Neural crest cell (in vitro differentiated cells): ENCODE measurements at places on chromosomes 4 and X.

DNA sequence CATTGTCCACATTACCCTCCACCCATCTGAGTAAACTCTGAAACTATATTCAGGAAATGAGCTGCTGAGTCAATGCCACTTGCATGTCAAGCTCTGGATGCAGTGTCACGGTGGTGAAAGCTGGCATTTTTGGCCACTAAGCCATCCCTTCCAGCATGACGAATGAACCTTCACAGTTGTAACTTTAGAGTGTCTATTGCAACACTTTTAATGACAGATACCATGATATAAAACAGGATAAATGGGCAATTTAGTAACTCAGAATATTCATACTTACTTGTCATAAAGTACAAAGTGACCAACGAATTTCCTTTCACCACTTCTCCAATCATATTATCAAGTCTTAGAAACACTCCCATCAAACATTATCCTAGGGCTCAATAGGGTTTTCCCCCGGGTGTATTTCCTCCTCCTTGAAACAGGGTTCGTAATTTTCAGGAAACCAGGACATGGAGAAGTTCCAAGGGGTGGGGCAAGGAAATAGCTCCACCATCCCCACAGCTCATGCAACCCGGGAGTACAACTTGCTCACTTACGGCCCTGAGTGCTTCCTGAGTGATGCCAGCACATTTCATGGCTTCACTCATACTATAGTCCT is 73.1 kb downstream of the MTHFD2L start:
- no peak for DNase-seq

- no peak for DNase-seq
Observed at GRCh38 chrX:24990535-24990934, 25.2 kb downstream of the ARX start.

DNA sequence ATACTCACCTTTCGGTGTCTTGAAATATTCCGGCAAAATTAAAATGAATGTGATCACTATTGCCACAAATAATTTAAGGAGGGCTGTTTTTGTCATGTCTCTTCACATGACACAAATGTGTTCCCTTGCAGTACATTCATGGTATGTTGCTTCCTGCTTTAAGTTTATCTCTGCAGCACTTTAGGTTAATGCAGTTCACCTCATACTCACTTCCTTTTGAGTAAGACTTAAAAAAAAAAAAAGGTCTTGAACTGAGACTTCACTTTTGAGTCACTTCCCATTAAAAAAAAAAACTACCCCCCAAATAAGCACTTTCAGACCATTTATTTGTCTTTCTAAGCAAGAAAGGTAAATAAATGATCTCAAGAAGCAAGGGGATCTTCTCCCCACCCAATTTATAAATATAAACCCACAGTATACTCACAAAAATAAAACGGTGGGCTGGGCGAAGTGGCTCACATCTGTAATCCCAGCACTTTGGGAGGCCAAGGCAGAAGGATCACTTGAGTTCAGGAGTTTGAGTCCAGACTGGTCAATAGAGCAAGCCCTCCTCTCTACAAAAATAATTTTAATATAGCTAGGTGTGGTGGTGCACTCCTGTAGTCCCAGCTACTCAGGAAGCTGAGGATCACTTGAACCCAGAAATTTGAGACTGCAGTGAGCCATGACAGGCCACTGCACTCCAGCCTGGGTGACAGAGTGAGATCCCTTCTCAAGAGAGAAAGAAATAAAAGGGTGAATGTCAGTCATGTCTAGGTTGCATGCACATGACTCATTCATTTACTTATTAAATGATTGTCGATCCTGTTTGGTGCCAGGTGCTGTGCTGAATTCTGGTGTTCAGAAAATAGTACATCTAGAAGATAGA is at the start of gene TMEM156:
TMEM156 (minus strand) TSS at position 192 of the 868 bp plus-strand sequence; CDS start at position 96, 96 bp downstream.
- DNase-seq = no peak

DNA sequence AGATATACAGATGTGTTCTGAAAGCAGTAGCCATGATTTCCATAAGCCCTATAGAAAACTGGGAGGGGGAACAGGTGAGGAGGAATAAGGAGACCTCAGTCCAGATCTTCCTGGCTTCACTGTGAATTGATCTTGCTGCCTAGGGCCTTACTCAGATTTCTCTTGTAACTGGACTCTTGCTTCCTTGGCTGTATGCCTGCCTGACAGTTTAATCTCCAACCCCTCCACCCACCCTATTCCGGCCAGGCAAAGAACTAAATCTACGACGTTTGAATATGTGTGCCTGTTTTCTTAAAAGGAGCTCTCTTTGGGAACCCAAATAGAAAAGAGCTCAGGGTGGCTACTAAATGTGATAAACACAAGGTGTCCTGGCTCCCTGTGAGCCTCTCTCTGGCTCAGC is 173.0 kb downstream of the GPC3 start:
- DNase-seq = no peak

- DNase-seq = no peak
Observed at GRCh38 chrX:65635378-65635777, 32.1 kb upstream of the MSN start.

DNA sequence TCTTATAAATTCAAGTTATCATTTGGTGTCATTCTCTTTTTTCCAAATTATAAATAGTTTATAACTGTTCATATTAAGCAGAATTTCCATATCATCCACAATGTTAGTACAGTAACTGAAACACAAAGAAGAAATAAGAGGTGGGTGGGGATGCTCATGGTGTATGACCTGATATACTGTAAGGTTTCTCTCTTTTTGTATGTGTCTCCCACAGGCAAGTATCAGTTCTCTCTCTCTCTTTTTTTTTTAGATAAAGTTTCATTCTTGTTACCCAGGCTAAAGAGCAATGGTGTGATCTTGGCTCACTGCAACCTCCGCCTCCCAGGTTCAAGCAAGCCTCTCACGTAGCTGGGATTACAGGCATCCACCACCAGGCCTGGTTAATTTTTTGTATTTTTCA is 43.7 kb upstream of the UGT2A3 start:
- no peak for DNase-seq
